ENCODE measurements at places on chromosomes 16 and 17. TPM values are rescaled to one million over a fixed set of nuclear protein-coding genes. Genes with fewer than 3 reads are reported as not detected.

The ADCY9 gene
- total RNA-seq = 13.6 TPM

DNA sequence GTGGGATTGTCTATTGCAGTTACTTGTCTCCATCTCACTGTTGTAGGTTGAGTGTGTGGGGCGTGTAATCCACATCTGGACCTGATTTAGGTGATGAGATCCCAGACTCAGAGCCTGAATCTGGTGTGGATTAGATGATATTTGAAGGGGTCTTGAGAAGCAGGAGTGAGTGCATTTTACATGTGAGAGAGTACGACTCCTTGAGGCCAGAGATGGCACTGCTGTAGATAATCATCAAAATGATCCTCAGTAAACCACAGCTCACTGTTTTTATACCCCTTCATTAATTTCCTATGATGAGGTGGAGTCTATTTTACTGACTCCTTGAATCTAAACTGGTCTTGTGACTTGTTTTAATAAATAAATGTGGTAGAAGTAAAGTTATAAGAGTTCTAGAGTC is 732.5 kb downstream of the KCNJ2 start:
- no peak for DNase-seq

DNA sequence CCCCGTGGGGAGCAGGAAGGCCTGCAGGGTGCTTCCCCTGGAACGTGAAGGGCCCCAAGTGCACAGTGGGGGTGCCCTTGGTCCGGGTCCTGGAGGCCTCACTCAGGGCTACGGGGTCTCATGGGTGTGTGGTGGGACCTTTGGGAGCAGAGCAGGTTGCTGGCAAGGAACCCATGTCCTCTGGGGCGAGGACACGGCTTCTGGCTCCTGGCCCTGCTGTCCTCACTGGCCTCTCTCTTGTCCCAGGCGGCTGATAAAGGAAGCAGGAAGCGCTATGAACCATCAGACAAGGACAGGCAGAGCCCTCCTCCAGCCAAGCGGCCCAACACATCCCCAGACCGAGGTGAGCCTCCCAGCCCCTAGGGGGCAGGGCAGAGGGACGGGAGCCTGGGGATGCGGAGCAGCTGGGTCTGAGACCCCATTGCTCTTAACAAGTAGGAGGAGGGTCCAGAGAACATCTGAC is 9.8 kb upstream of the IL17C start:
- no peak for DNase-seq

- no peak for DNase-seq
Measured at GRCh38 chr17:62064029-62064790, 868 bp downstream of the MED13 start.

The KRT14 gene
- not detected for total RNA-seq

GRCh38 chr17:35082073-35082657 is 18.7 kb upstream of the RFFL start:
- no peak for DNase-seq

DNA sequence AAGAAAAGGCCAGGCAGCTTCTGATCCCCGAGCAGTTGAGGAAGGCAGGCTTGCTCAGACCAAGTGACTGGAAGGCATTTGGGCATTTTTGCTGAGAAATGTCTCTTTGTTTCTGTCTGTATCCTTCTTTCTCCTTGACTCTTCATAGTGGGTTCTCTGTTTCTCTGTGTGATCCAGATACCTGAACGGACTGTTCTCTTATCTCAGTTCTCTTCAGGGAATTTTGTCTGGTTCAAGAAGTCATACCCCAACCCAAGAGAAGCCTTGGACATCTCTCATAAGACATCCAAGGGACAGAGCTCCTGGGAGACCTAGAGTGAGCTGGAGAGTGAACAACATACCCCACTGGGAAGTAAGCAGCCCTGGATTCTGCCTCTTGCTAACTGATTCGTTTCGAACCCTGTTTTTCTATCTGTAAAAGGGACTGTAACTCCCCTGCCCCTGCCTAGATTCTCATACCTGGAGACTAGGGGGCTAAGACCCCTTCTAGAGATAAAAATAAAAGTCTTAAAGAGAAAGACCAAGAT is 541 bp downstream of the CCL3 start:
- DNase-seq = no peak

The NAGS gene
- 1.8 TPM for total RNA-seq
